ENCODE measurements at places on chromosomes 5 and 9.
A peak's percentile ranks its signal among the peaks of the same experiment; 100 is the strongest.

DNA sequence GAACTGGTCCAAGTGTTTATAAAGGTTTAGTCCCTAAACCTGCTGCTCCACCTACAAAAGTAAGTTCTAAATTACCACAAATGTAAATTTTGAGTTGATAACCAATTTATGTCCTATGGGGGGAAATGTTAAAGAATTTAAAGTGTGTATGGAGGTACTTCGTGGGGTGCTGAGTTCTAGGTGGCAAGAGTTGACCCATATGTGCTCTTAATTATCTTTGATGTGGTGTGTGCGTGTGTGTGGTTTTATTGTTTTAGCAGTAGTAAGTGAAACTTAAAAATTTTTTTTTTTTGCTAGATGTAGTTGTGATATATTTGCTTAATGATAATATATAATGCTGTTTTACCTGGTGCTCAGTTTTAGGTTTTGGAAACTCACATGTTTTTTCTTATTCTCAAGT lies 72.6 kb downstream of the GPBP1 start:
- peak; percentile 28 for DNase-seq

DNA sequence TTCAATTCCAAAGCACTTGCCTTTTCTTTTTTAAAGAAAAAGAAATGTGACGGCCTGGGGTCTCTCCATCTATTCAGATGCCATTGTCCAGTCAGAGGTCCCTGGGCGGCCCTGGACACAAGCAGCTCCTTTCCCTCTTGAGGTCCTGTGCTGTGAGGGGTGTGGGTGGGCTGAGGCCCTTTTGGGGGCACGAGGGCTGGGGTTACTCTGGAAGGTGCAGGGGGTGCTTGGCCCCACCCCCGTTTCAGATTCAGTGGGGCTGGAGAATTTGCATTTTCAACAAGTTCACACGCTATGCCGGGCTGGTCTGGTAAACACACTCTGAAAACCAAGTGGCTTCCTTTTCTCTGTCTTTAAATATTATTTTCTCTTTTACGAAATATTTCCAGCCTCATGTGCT lies 91.4 kb upstream of the PHYKPL start:
- no peak for DNase-seq

DNA sequence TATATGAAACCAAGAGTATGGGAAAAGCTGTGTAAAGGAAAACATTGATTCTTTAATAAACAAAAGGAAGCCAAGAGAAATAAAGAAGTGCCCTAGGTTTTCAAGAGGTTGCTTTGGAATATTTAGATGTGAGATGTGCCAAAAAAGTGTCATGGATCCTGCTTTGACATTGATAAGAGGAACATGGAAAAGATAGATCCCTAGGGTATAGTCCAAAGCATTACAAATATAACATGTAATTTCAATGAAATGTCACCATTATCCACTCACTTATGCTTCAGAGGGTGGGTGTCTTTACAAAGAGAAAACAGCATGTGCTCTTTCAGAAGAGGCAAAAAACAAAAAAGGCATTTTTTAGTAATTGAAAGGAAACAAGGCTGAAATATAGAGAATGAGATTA lies 1196.7 kb downstream of the EFNA5 start:
- no peak for DNase-seq

DNA sequence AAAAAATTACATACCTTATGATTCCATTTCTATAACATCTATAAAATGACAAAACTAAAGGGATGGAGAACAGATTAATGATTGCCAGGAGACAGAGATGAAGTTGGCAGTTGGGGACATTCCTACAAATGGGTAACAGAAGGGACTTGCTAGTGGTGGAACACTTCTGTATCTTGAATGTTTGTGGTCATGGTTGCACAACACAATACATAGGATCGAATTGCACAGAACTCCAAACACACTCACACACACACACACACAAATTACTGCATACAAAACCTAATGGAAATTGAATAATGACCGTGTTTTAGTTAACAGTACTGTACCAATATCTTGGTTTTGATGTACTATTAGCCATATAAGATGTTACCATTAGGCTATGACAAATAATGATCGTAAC lies 330.7 kb upstream of the POU5F2 start:
- DNase-seq: no peak

- no peak for DNase-seq
Observed at GRCh38 chr5:102532123-102532522, 33.3 kb upstream of the SLCO6A1 start.

- DNase-seq: no peak
Observed at GRCh38 chr9:89896806-89897340, 292.1 kb downstream of the GADD45G start.

DNA sequence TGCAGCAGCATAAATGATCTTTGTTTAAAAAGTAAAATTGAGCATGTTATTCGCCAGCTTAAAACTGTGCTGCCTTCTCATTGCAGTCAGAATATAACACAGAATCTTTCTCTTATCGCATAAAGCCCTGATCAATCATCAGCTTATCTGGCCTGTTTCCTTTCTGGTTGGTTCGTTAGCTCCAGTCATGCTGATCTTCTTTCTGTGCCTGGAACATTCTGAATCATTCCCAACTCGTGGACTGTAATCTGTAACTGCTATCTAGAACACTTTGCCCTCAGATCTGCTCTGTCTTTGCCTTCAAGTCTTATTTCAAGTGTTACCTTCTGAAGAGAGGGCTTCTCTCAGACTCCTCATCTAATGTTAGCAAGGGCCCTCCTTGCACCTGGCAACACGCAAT lies 11.9 kb upstream of the FER start:
- DNase-seq: no peak

All from CD4-positive, alpha-beta T cell treated with Interleukin-6 at 100 ng/mL for 8 hours (primary cell).